SJCRH30 (cell line): ENCODE measurements at places on chromosomes 1 and 21. TPM values are rescaled to one million over a fixed set of nuclear protein-coding genes. Genes with fewer than 3 reads are reported as not detected.

DNA sequence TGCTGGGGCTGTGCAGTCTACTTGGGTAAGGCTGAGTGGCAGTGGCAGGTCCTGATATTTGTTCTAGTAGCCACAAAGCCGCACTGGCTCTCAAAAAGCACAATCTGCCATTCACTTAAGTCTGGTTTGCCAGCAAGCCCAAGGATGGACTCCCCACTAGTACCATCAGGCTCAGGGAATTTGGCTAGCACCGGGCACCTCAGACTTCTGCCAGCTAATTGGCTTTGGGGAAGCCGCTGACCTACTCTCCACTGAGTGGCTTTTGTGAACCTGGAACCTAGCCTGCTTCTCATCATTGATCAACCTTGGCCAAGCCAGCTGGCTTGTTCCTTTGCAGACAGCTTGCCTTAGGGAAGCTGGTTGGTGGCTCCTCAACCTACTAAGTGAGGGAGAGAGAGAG, 83.1 kb downstream of the ESRRG start:
- no peak for DNase-seq

- no peak for DNase-seq
These were observed 48.5 kb downstream of the C8B start for GRCh38 chr1:56917356-56917755.

OR14K1 gene
- not detected in 2 replicates for total RNA-seq

S100A4 gene
- total RNA-seq = 1.0 and 2.1 TPM in 2 replicates
